A549 treated with GW870086 at 1 μM for 4 hours (cell line): ENCODE measurements at places on chromosomes 12 and 14. TPM values are rescaled to one million over a fixed set of nuclear protein-coding genes. Genes with fewer than 3 reads are reported as not detected.

Gene B3GNT4
- total RNA-seq = 0.55 to 2.5 TPM (median 0.96 TPM) in 5 replicates

Gene APOLD1
- total RNA-seq = 0.12 to 0.36 TPM (median 0.17 TPM) in 5 replicates

Gene PMCH
- not detected in 5 replicates for total RNA-seq

Gene MORN3
- 0.10 to 0.35 TPM (median 0.21 TPM) in 5 replicates for total RNA-seq

Gene TAS2R30
- not detected in 5 replicates for total RNA-seq

Gene FOXN4
- total RNA-seq = 0.03 to 0.08 TPM (median 0.06 TPM) in 4 of 5 replicates, not detected in the other

Gene SPTB
- total RNA-seq = 1.5 to 2.5 TPM (median 2.0 TPM) in 5 replicates

Gene SLCO1C1
- 0.05 TPM in 1 of 5 replicates, not detected in the others for total RNA-seq

Gene TPPP2
- not detected in 5 replicates for total RNA-seq

Gene STAT6
- total RNA-seq = 39.9 to 51.4 TPM (median 44.9 TPM) in 5 replicates

Gene SLC38A4
- total RNA-seq = 0.06 to 0.07 TPM (median 0.06 TPM) in 3 of 5 replicates, not detected in the others

Gene TRIM9
- 11.0 to 16.4 TPM (median 15.6 TPM) in 5 replicates for total RNA-seq

Gene TAS2R42
- total RNA-seq = not detected in 5 replicates

Gene COL2A1
- total RNA-seq = 0.02 to 0.08 TPM (median 0.06 TPM) in 4 of 5 replicates, not detected in the other

Gene STON2
- 0.81 to 1.2 TPM (median 1.1 TPM) in 5 replicates for total RNA-seq

Gene GALNT16
- total RNA-seq = 2.5 to 3.8 TPM (median 3.6 TPM) in 5 replicates

Gene ADAMTS20
- total RNA-seq = not detected in 5 replicates

Gene KRT72
- total RNA-seq = not detected in 5 replicates

Gene HHIPL1
- 0.16 to 0.38 TPM (median 0.20 TPM) in 5 replicates for total RNA-seq

Gene CCDC175
- not detected in 5 replicates for total RNA-seq

Gene KERA
- total RNA-seq = not detected in 5 replicates

Gene FGF23
- total RNA-seq = not detected in 5 replicates

Gene KRT82
- total RNA-seq = not detected in 5 replicates

Gene KRT6C
- total RNA-seq = not detected in 5 replicates

Gene RBP5
- total RNA-seq = not detected in 5 replicates

Gene INSM2
- 0.03 to 0.11 TPM (median 0.05 TPM) in 3 of 5 replicates, not detected in the others for total RNA-seq

Gene MRPS35
- total RNA-seq = 89.1 to 99.5 TPM (median 94.8 TPM) in 5 replicates

Gene OR5AU1
- total RNA-seq = not detected in 5 replicates

Gene AKAP5
- total RNA-seq = 0.30 to 0.50 TPM (median 0.37 TPM) in 5 replicates

Gene OR9K2
- not detected in 5 replicates for total RNA-seq

Gene NAB2
- 12.3 to 17.1 TPM (median 16.3 TPM) in 5 replicates for total RNA-seq

Gene DPPA3
- not detected in 5 replicates for total RNA-seq

Gene STRN3
- 10.8 to 17.3 TPM (median 14.5 TPM) in 5 replicates for total RNA-seq
